Right hindlimb (tissue), 1 donor: ENCODE measurements at places on chromosomes 7 and 10.

- DNase-seq = no peak
Observed at GRCh38 chr7:73717991-73718405, 1.5 kb downstream of the STX1A start.

- DNase-seq = no peak
Observed at GRCh38 chr7:4003503-4003902, 678.6 kb upstream of the FOXK1 start.

GRCh38 chr7:18508443-18509427 lies 13.2 kb downstream of the HDAC9 start:
- DNase-seq = no peak

- DNase-seq = no peak
Observed at GRCh38 chr10:96655461-96656197, 64.7 kb downstream of the PIK3AP1 start.

DNA sequence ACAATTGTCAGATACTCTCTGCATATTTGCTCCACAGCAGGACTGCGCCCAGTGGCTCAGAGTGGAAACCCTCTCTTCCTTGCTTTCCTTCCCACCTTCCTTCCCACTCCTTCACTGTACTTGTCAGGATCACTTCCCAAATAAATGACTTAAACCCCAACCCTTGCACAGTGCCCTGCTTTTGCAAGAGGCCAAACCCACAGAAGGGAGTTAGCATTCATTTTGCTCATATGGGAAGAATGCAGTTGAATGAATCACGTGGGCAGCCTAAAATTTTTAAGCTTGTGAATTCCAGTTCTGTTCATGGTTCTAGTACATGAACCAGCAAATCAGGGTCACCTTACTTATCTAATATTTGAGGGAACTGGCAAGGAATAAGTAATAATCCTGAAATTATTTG lies 47.7 kb upstream of the SFMBT2 start:
- DNase-seq = no peak
